Retinal pigment epithelial cell (primary cell): ENCODE measurements at places on chromosomes 5 and 9.
A peak's percentile ranks its signal among the peaks of the same experiment; 100 is the strongest.

DNA sequence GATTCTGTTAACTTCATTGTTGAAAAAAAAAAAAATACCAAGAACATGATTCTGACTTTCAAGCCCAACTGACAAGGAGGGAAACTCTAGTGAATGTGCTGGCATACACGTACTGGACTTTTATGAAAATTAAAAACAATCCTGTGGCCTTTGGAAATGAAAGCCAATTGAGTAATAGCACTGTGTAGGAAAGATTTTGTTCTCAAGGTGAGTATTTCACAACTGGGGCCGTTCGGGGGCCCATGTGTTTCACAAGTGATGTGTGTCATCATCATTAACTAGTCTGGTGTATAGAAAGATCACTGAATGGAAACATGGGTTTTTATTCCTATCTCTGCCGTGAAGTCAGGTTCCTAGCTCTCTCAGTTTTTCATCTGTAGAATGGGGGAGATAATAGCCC lies 605.0 kb upstream of the CLINT1 start:
- no peak for DNase-seq

- no peak for DNase-seq
Observed at GRCh38 chr9:18071651-18072060, 402.3 kb upstream of the ADAMTSL1 start.

DNA sequence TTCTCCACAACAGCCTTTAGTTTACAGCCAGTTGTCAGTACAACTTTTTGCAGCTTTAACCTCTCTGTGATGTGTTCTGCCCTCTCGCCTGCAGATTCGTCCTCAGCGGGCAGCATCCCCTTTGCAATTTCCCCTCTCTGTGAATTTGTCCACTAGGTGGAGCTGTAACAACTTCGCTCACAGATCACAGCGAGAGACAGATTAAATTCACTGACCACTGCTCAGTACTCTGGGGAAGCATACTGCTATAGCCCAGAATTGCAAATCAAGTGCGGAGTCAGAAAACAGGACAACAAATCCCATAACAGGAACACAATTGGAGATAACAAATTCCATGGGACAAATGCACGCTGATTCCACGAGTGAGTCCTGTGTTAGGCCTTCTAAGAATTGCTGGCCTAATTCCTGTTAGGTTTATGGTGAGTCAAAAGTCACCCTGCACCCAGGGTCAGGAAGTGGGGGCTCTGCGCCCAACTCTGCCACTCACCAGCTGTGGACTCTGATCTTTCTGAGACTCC lies 2124.9 kb downstream of the MAT2B start:
- peak; percentile 39 for DNase-seq

GRCh38 chr9:135343837-135344522 lies 135.6 kb upstream of the PPP1R26 start:
- DNase-seq: no peak

DNA sequence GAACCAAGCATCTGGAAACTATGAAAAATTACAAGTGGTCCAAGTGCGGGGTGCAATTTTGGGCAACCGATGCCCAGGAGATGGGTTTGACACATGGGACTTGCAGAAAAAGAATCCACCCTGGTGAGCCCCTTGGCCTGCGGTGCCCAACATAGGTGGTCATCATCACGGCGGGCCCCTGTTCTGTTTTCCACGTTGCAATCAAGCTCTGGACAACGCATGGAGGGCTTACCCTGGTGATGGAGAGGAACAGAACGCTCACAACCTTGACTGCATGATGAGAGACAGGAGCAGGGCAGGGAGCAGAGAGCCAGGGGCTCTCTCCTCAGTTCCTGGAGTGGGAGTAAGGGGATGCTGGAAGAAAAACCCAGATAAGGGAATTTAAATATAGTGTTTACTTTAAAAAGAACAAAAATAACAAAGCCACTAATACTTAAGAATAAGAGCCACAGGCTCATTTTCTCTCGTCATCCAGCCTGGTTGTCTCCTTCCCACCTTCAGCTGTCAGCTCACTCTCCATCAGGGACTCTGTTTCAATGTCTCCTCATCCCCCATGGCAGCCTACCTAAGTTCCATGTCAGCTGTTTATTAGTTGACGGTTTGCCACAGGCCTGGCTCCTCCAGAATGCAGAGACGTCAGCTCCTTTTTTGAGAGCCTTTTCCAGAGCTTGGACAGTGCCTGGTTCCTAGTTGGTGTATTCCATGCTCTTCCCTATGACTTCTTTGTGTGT lies 172.1 kb downstream of the GADD45G start:
- no peak for DNase-seq

GRCh38 chr9:21657966-21658667 lies 144.3 kb upstream of the MTAP start:
- DNase-seq: no peak

GRCh38 chr9:92407818-92408217 lies 3.4 kb upstream of the OGN start:
- no peak for DNase-seq
